ENCODE measurements at places on chromosomes 11 and 22. TPM values are rescaled to one million over a fixed set of nuclear protein-coding genes. Genes with fewer than 3 reads are reported as not detected.

Gene ACER3
- 12.4 TPM for total RNA-seq

Gene OR8D4
- not detected for total RNA-seq

Gene BDNF
- not detected for total RNA-seq

Gene OR52A1
- not detected for total RNA-seq

Gene BIK
- total RNA-seq, result 2.6 TPM

Gene PAMR1
- total RNA-seq, result not detected

Gene MUC6
- total RNA-seq, result not detected

Gene CABP7
- total RNA-seq, result not detected

Gene C11orf91
- 0.49 TPM for total RNA-seq

Gene ARHGAP20
- total RNA-seq, result 0.11 TPM

Gene KBTBD4
- total RNA-seq, result 19.5 TPM

Gene WDR74
- total RNA-seq, result 124 TPM

Gene TENM4
- total RNA-seq, result 1.9 TPM

Gene CRYBA4
- total RNA-seq, result not detected

Gene UBQLN3
- 0.29 TPM for total RNA-seq

Gene JRKL
- 9.6 TPM for total RNA-seq

Gene HOATZ
- total RNA-seq, result not detected

Gene ATXN10
- total RNA-seq, result 99.7 TPM

Gene CARD16
- 31.5 TPM for total RNA-seq

Gene JAML
- total RNA-seq, result 1.5 TPM

Gene MN1
- not detected for total RNA-seq

Gene LDLRAD3
- not detected for total RNA-seq

Gene ASRGL1
- 0.98 TPM for total RNA-seq

Gene KLHL35
- total RNA-seq, result 0.11 TPM

Gene CRYBB2
- not detected for total RNA-seq

Gene CHRNA10
- 2.5 TPM for total RNA-seq

Gene CHCHD10
- 68.8 TPM for total RNA-seq

All from activated B cell treated with CpG ODN at 0.5 μM for 24 hours (primary cell).